Stimulated activated naive CD8-positive, alpha-beta T cell treated with anti-CD3 and anti-CD28 coated beads, Interleukin-15, Interleukin-2, amounts not matched to agents 100 U/mL and 50 U/mL, for 24 hours (primary cell): ENCODE measurements at places on chromosomes 1 and 21.

- DNase-seq: no peak
Measured at GRCh38 chr1:26820784-26821269, 5.7 kb upstream of the ZDHHC18 start.

- DNase-seq: peak; percentile 36
Measured at GRCh38 chr1:25561421-25562100, 18.2 kb downstream of the LDLRAP1 start.

DNA sequence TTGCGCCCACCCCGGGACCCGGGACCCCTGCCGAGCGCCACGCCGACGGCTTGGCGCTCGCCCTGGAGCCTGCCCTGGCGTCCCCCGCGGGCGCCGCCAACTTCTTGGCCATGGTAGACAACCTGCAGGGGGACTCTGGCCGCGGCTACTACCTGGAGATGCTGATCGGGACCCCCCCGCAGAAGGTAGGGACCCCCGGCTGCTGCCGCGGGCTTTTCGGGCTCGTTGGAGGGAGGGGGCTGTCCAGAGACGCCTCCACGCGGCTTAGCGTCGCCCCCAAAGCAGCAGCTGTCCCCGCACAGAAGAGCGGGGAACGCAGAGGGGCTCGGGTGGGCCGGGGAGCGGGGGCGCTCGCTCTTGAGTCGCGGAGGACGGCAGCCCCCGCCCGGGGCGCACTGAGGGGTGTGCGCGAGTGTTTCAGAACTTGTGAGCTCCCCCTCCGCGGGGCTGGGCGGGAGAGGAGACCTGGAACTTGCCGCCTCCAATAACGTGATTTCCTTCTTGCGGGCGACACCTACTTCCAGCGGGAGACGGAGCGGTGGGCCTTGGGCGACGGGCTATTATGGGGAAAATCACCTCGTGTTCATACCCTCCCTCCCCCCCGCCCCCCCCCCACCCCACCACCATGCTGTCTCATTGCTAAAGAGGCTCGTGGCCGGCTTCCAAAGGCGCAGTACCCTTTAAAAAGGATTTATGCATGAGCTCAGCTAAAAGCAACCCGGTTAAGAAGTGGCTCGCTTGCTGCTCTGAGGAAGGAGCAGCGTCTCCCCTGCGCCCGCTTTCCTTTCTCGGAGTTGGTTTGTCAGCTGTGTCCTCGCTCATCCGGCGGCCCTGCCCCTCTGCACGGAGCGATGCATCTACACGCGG, 664 bp downstream of the BACE2 start:
- peak; percentile 6 for DNase-seq

GRCh38 chr1:89823679-89824292, 3.0 kb downstream of the LRRC8D start:
- DNase-seq: no peak
